Pulmonary artery endothelial cell (primary cell): ENCODE measurements at places on chromosomes 2 and 18. TPM values are rescaled to one million over a fixed set of nuclear protein-coding genes. Genes with fewer than 3 reads are reported as not detected.

The PROC gene
- not detected in 2 replicates for total RNA-seq

The TRMT61B gene
- total RNA-seq, result 12.0 and 18.2 TPM in 2 replicates

The CTNNA2 gene
- total RNA-seq, result not detected in 2 replicates

The KIAA2012 gene
- not detected in 2 replicates for total RNA-seq

The MEP1B gene
- not detected in 2 replicates for total RNA-seq

The CD302 gene
- 7.5 and 11.6 TPM in 2 replicates for total RNA-seq

The DUSP2 gene
- total RNA-seq, result 0.42 and 0.53 TPM in 2 replicates

The POTEI gene
- total RNA-seq, result 0.07 TPM in 2 replicates

The VIT gene
- total RNA-seq, result 0.46 and 0.66 TPM in 2 replicates

The PLEKHA3 gene
- total RNA-seq, result 7.1 and 9.0 TPM in 2 replicates

The BCL11A gene
- 0.04 and 0.07 TPM in 2 replicates for total RNA-seq

The C18orf54 gene
- 6.9 and 14.8 TPM in 2 replicates for total RNA-seq

The CAPN10 gene
- 28.9 and 30.3 TPM in 2 replicates for total RNA-seq

The GULP1 gene
- total RNA-seq, result 29.9 and 32.2 TPM in 2 replicates

The REEP1 gene
- total RNA-seq, result 0.25 and 0.26 TPM in 2 replicates

The SF3B1 gene
- total RNA-seq, result 162 and 212 TPM in 2 replicates

The ERCC3 gene
- 35.1 and 52.4 TPM in 2 replicates for total RNA-seq

The ARHGAP25 gene
- total RNA-seq, result 1.5 and 1.7 TPM in 2 replicates

The SLC14A1 gene
- not detected in 2 replicates for total RNA-seq

The HMSD gene
- total RNA-seq, result 0.07 TPM in 1 of 2 replicates, not detected in the other

The SEC11C gene
- total RNA-seq, result 20.9 and 27.2 TPM in 2 replicates

The ATP8B1 gene
- total RNA-seq, result 85.1 and 108 TPM in 2 replicates

The CRYGC gene
- not detected in 2 replicates for total RNA-seq

The ING5 gene
- total RNA-seq, result 25.0 and 36.6 TPM in 2 replicates

The GKN2 gene
- total RNA-seq, result not detected in 2 replicates

The GKN1 gene
- total RNA-seq, result not detected in 2 replicates

The CTAGE1 gene
- not detected in 2 replicates for total RNA-seq

The ABCB11 gene
- total RNA-seq, result 0.26 and 0.74 TPM in 2 replicates

The ANXA4 gene
- 56.6 and 70.8 TPM in 2 replicates for total RNA-seq

The TMEM169 gene
- 0.07 and 0.14 TPM in 2 replicates for total RNA-seq

The UGT1A6 gene
- total RNA-seq, result not detected in 2 replicates

The CHRNG gene
- total RNA-seq, result not detected in 2 replicates

The RAD51AP2 gene
- total RNA-seq, result not detected in 2 replicates

The ANKRD30BL gene
- not detected in 2 replicates for total RNA-seq

The MARCHF4 gene
- 3.6 and 5.4 TPM in 2 replicates for total RNA-seq

The IGFBP2 gene
- total RNA-seq, result 15.8 and 60.4 TPM in 2 replicates

The LINC00305 gene
- total RNA-seq, result not detected in 2 replicates

The CXCR4 gene
- total RNA-seq, result 30.5 and 126 TPM in 2 replicates

The LONRF2 gene
- total RNA-seq, result not detected in 2 replicates

The CFAP53 gene
- total RNA-seq, result 0.13 and 0.18 TPM in 2 replicates

The POMC gene
- total RNA-seq, result 0.13 and 0.28 TPM in 2 replicates

The ITGB6 gene
- total RNA-seq, result 0.07 TPM in 2 replicates

The NAT8 gene
- not detected in 2 replicates for total RNA-seq

The CXCR2 gene
- total RNA-seq, result not detected in 2 replicates
